ENCODE measurements at places on chromosomes 11 and 22. TPM values are rescaled to one million over a fixed set of nuclear protein-coding genes. Genes with fewer than 3 reads are reported as not detected.

DNA sequence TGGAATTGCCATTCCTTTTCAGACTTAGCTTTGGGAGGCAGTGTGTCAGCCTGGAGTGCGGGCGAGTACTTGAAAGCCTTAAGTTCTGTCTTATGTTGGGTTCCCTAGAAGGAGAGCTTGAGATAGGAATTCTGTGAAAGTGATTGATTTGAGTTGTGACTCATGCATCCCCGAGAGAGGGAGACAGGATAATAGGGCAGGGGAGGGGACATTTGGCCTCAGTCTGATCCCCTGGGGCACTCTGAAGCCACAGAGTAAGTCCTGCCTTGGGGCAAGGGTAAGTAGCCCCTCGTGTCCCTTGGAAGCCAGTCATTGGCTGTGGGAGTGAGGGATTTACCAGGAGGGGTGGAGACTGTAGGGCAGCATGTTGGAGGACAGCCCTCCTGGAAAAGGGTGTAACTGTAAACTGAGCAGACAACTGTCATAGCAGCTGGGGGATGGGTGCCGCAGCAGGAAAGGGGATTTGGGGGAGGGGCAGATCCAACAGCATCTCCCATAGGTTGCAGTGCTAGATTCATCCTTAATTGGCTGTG is 44.0 kb downstream of the KIAA1671 start:
- DNase-seq: peak; percentile 48

DNA sequence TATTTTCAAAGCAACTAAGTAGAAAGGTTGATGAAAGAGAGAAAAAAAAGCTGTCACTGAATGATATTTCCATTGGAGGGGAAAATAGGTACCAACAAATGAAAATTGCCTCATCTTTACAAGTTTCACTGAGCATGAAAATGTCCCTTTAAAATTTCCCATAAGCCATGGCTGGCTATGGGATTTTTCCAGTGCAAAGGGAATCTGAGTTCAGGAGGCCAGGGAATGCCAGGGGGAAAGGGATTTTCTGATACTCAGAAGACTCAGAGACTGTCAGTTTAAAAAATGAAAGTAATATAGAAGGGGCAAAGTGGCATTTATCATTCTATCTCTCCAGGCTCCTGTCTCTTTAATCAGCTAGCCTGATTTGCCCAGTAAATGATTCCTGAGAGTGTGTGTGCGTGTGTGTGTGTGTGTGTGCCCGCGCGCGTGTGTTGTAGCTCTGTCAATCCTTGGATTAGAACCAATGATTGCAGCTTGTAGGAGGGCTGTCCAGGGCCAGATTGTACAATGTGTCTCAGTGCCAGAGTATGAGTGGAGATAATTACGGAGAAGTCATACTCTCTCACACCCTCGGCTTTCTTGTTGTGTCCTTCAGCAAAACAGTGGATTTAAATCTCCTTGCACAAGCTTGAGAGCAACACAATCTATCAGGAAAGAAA is at the start of gene NTM:
NTM (plus strand) TSS at position 526 of the 662 bp plus-strand sequence.
- peak; percentile 65 for DNase-seq

Gene RAB36
- total RNA-seq: 1.1 TPM

Gene CCDC81
- 0.64 TPM for total RNA-seq

DNA sequence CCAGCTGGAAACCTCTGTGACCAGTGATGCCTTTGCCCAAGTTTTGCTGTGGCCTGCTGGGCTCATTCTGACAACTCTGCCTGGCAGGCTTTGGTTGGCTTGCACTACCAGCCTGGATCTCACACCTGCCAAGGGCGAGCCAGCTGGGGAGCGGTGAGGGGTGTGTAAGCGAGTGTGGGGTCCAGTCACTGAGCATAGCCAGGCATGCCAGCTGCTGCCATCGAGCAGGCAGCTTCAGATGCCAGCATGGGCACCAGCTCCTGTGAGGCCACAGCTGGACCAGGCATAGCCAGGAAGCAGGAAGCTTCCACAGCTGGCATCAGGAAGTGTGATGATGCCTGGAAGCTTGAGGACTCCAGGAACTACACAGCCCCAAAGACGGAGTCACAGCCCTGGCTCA is 1674.6 kb downstream of the LRRC4C start:
- DNase-seq: no peak

Measured in transverse colon (tissue), 4 donors.